ENCODE measurements at places on chromosomes 1 and 21. TPM values are rescaled to one million over a fixed set of nuclear protein-coding genes. Genes with fewer than 3 reads are reported as not detected.

NTMT2 gene
- total RNA-seq, result not detected

SPRR4 gene
- not detected for total RNA-seq

- no peak for DNase-seq
Observed at GRCh38 chr1:77283701-77284425, 2.0 kb downstream of the AK5 start.

DNA sequence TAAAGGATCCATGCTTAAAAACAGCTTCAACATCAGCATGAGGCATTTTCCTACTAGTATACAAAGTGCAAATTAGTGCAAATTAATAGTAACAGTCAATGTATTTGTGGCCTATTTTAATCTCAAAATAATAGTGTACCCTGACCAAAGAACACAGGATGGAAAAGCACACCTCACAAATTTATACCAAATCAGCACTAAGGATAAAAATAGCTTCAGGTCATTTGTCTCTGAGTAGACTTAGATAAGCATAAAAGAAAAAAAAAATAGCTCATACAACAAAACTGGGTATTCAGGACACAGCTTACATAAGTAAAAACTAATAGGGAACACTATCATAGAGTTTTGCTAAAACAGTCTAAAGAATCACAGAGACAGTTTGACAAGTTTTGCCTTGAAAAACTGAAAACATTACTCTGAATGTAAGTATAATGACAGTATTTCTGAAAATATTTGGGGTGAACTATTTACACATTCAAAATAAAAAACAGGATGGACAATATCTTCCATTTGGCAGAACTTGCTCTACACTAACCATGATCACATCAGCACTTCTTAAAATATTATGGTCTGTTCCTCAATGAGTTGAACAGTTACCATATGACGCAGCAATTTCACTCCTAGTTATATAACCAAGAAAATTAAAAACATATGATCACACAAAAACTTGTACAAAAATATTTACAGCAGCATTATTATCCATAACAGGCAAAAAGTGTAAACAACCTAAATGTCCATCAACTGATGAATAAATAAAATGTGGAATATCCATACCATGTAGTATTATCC is 46.3 kb downstream of the RNF115 start:
- DNase-seq, result no peak

- no peak for DNase-seq
Observed at GRCh38 chr1:198498103-198498385, 42.4 kb downstream of the ATP6V1G3 start.

DNA sequence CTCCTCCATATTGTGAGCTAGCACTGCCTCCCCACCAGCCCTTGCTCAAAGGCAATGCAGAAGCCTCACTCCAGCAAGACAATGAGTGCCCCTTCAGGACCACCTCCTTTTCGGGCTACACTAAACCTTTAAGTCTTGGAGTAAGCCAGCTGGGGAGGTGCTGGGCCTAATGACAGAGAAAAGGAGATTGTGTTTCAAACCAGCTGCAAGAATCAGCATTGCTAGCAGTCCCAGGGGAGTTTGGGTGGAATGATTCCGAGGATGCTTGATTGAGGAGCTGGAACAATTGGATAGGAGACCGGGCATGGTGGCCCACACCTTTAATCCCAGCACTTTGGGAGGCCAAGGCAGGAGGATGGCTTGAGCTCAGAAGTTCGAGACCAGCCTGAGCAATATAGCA is 54.1 kb upstream of the GPR37L1 start:
- no peak for DNase-seq

- DNase-seq, result no peak
Observed at GRCh38 chr1:31373897-31374486, 1.1 kb upstream of the FABP3 start.

DNA sequence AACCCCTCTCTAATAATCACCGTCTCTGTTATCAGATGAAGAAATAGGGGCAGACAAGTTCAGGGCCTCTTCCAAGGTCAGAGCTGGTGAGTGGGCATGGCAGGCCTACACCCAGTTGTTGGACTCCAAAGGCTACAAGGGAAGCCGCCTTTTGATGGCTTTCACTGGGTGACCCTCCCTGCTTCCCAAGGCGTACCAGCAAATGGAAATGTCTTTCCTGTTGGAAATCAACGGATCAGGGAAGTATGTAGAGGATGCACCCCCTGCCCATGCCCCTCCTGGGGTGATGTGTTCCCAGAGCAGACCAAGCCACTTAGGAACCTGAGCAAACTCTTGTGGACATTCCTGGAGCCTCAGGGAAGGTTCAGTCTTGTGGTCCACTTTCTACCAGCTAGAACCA is 47.4 kb downstream of the LGR6 start:
- DNase-seq, result no peak

DNA sequence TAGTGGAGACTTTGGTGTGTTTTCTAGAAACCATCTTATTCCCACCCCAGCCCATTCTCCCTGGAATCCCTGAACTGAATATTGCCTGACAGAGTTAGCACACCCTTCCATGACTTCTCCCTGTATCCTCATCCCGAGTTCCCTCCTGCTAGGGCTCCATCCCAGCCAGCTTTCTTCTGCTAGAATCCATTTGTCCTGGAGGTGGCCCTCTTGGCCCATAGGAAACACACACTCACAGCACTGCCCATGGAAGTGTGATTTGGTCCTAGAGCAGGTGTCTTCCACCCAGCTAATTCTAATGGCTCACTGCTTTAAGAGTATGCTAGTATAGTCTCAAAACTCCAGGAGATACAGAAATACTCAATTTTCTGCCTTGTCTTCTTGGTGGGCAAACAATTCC is 4.1 kb downstream of the KRTAP15-1 start:
- no peak for DNase-seq

KCNH1 gene
- not detected for total RNA-seq

GRCh38 chr1:156245451-156246232 is 2.2 kb downstream of the PAQR6 start:
- no peak for DNase-seq

- no peak for DNase-seq
Observed at GRCh38 chr1:53501065-53502005, 42.1 kb downstream of the DMRTB1 start.

SLC44A5 gene
- 1.1 TPM for total RNA-seq

ECE1 gene
- total RNA-seq, result 38.9 TPM

DNA sequence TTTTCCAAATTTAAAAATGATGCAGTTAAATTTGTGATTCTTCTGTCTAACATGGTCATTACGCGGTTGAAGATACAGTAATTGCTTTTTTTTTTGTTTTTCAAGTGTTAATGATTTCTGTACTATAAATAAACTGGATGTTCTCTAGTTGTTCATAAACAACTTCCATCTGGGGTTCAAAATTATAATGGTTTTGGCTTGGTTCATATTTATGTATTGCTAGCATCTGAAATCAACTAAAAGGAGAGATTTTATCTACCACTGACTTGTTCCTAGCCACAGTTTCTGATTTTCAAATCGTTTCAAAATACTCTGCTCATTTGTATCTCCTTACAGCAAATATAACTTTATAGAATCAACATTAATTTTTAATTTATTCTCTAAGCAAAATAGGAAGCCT is 35.2 kb upstream of the PLPPR4 start:
- DNase-seq, result no peak

HSF2BP gene
- total RNA-seq, result 0.33 TPM

GRCh38 chr1:158043232-158043631 is 49.8 kb downstream of the KIRREL1 start:
- DNase-seq, result no peak

DNA sequence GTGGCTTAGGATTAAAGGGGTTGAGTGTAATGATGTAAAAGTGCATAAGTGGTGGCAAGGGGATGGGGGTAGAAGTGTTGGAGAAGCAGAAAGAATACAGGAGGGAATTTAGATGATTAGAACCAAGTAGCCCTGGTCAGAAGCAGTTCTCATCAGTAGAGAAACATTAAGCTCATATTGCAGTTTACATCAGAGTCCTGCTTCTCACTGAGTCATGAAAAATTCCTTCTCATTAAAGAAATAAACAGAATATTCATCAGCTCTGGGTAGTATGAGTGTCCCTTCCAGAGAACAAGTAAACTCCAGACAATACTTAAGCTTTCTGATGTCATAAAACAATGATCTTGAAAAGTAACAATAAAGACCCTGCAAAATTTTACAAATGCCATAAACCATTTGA is 36.5 kb downstream of the LRRIQ3 start:
- no peak for DNase-seq

- no peak for DNase-seq
Observed at GRCh38 chr1:205440121-205440475, 15.7 kb downstream of the BLACAT1 start.

- DNase-seq, result no peak
Observed at GRCh38 chr1:29478151-29478791, 241.9 kb downstream of the PTPRU start.

GRCh38 chr1:192474080-192474683 is 101.4 kb upstream of the RGS1 start:
- DNase-seq, result no peak

DNA sequence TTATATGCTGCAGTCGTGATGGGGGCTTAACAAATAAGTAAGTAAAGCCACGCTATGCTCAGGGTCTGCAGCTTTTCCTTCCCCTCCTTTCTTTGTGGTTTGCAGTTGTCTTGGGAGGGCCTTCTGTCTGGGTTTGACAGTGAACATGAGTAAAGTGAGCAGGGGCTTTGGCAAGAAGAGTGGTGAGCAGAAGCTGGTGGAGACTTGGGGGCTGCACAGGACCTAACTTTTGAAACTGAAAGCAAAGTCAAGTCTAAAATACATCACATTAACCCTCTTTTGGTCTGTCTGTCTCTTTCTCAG is 368.6 kb upstream of the VAMP3 start:
- DNase-seq, result peak; percentile 21

USH2A gene
- 0.33 TPM for total RNA-seq

DNAJC8 gene
- total RNA-seq, result 23.9 TPM

DNA sequence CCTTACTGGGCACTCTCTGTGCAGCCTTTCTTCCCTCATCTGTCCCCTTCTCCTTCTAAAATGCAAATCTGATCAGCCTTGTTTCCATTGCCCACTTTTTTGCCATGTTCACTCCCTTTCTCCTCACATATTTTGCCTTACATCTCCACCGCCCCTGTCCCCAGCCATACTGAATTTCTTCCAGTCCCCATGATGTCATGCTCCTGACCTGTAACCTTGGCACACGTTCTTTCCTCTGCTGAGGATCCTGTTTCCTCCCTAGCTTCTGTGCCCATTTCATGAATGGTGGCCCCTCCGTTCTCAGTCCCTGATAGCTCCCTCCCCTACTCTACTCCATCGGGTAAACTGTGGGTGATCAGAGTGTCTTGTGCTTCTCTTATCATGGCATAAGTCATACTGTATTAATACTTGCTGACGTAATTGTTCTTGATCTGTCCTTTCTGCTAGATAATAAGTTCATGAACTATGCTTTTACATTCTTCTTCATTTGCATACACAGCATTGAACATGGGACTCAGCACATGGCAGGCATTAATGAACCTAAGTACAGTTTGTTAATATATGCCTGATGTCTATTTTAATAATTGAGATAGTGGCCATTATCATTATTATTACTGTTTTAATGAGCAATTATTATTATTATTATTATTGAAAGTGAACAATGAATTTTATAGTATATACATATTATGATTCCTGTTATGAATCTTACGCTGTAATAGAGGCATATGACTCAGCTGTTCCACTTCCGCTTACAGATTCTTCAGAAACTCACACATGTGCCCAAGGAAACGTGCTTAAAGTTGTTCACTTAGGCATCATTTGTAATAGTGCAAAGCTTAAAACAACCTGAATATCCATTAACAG is 28.5 kb downstream of the MAP3K21 start:
- DNase-seq, result no peak

NTRK1 gene
- total RNA-seq, result 0.14 TPM

C4BPB gene
- total RNA-seq, result 59.7 TPM

PEX14 gene
- 7.1 TPM for total RNA-seq

GRCh38 chr21:44357064-44357837 is 3.8 kb downstream of the TRPM2 start:
- DNase-seq, result no peak

- DNase-seq, result no peak
Observed at GRCh38 chr1:179929955-179930798, 24.4 kb upstream of the CEP350 start.

Measured in liver (tissue), 10 donors.